HAP-1 (cell line): ENCODE measurements at places on chromosomes 11 and 22.

DNA sequence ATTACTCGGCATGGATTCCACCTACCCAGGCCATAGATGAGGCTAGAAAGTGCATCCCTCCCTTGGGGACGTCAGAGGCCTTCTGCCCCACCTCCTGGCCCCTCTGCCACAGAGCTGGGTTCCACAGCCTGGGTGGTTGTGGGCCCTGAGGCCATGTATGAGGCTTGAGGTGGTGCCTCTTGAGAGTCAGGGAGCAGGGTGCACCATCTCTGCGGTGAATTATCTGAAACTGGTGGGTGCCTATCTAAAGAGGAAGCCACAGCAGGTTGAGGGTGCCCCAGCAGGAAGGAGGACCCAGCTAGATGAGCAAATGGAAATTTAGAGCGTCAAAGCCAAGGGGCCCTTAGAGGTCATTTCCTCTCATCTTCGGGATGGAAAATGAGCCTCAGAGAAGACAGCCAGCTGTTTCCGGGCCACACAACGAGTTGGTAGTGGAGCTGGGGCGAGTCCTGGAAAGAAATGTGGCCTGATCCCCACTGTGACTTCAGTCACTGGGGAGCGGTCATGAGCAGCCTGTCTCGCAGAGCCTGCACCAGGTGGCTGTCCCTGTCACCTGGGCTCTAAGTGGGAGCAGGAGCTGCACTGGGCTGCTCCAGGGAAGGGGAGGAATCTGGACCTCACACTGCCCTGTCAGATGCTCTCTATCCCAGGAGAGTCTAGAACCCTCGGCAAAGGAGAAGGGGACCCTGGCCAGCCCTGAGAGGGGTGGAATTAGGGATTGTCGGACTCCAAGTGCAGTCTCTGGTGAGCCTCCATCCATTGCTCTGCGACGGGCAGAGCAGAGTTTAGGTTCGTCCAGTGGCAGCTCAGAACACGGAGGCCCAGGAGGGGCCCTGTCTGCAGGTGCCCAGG is 7.3 kb downstream of the ADORA2A start:
- no peak for DNase-seq

DNA sequence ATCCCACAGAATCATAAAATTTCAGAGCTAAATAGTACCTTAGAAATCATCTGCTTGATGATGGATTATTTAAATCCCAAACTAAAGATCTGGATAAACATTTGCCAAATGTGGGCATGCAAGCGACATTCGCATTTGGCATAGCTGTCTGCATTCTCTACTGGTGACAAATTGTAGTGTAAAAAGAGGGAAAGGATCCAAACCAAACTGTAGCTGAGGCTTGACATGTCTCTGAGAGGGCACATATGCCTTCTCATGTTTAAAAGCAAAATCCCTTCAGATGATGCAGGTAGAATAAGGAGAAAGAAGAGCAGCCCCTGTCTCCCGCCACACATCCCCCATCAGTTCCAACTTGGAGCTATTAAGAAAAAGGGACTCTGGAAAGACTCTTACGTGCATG is 257.5 kb upstream of the MTNR1B start:
- DNase-seq: no peak

DNA sequence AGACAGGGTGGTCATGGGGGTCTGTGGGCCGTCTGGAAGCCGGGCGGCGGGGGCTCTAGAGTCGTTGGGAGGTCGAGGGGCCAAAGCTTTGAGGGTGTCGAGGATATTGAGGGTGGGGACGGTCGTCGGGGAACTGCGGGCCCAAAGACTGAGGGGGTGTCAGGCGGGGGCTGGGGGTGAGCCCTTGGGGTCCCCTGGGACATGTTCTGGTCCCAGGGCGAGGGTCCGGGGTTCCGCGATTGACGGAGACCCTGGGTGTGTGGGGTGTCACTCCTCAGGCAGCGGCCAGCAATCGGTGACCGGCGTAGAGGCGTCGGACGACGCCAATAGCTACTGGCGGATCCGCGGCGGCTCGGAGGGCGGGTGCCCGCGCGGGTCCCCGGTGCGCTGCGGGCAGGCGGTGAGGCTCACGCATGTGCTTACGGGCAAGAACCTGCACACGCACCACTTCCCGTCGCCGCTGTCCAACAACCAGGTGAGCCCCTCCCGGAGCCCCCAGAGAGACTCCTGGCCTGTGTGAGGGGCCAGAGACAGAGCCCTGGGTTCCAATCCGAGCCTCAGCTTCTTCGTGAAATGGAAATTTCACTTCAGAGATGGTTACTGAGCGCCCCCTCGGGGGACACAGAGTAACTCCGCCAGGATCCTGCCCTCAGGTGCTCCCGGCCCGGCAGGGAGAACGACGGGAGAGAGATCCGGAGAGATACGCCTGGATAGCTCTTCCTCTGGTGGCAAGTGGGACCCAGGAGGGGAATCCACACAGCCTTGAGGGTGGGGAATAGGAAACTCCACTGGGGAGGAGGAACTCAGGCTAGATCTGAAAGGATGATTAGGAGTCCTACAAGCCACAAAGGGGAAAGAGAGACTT is 714 bp downstream of the SDF2L1 start:
- DNase-seq: peak; percentile 85

- no peak for DNase-seq
Observed at GRCh38 chr22:28929197-28929596, 45.8 kb downstream of the ZNRF3 start.

GRCh38 chr11:85086504-85087284 is 540.5 kb downstream of the DLG2 start:
- peak; percentile 92 for DNase-seq

DNA sequence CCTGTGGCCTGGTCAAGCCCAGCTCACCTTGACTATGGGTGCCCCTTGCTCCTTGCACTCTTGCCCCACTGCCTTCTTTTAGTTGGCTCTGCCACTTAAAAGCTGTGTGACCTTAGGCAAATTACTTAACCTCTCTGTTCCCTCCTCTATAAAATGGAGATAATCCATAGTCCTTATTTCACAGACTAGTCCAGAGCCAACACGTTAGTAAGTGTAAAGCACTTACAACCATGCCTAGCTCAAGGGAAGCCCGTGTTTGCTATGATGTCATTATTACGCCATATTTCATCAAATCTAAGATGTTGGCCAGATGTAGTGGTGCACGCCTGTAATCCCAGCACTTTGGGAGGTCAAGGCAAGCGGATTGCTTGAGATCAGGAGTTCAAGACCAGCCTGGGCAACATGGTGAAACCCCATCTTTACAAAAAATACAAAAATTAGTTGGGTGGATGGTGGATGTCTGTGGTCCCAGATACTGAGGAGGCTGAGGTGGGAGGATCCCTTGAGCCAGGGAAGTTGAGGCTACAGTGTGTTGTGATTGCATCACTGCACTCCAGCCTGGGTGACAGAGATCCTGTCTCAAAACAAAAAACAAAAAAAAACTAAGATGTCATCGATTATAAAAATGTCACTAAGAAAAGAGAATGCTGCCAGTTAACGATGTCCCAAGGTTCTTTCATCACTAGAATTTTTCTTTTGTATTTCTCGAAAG is 2.3 kb upstream of the CCDC88B start:
- DNase-seq: no peak

DNA sequence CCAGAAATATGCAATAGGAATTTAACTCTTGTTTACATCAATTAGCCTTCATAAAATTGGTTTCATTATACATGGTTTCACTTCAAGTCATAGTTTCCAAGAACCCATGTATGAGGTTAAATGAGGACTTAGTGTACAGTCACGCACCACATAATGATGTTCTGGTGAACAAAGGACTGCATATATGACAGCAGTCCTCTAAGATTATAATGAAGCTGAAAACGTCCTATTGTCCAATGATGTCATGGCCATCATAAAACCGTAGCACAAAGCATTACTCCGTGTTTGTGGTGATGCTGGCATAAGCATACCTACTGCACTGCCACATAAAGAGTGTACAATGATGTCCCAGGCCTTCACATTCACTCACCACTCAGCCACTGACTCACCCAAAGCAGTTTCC is 31.1 kb downstream of the SMCO4 start:
- DNase-seq: no peak

GRCh38 chr11:115180272-115180671 is 323.9 kb downstream of the CADM1 start:
- no peak for DNase-seq

- DNase-seq: no peak
Observed at GRCh38 chr22:24417901-24418641, 9.3 kb upstream of the ADORA2A start.

- no peak for DNase-seq
Observed at GRCh38 chr22:36384766-36385481, 2.8 kb downstream of the MYH9 start.

- DNase-seq: no peak
Observed at GRCh38 chr11:123517559-123518364, 87.7 kb downstream of the GRAMD1B start.

- no peak for DNase-seq
Observed at GRCh38 chr11:67050139-67050538, 6.5 kb upstream of the RHOD start.

GRCh38 chr11:12287009-12287373 is 90.4 kb upstream of the PARVA start:
- no peak for DNase-seq

DNA sequence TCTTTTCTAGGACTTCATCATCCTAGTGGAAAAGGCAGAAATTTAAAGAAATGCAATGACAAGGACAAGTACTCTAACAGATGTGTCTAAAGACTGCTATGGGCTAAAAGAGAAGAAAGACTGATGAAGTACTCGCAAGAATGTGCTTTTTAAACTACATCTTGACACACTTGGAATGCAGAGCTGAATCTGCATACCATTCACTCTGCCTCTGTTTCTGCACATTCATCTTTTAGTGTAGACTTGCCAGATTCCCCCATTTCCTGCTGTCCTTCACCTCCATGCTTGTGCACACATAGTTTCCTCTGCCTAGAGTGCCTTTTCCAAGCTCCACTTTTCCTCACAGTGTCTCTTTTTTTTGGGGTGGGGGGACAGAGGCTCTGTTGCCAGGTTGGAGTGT is 239.0 kb upstream of the CCDC179 start:
- no peak for DNase-seq

DNA sequence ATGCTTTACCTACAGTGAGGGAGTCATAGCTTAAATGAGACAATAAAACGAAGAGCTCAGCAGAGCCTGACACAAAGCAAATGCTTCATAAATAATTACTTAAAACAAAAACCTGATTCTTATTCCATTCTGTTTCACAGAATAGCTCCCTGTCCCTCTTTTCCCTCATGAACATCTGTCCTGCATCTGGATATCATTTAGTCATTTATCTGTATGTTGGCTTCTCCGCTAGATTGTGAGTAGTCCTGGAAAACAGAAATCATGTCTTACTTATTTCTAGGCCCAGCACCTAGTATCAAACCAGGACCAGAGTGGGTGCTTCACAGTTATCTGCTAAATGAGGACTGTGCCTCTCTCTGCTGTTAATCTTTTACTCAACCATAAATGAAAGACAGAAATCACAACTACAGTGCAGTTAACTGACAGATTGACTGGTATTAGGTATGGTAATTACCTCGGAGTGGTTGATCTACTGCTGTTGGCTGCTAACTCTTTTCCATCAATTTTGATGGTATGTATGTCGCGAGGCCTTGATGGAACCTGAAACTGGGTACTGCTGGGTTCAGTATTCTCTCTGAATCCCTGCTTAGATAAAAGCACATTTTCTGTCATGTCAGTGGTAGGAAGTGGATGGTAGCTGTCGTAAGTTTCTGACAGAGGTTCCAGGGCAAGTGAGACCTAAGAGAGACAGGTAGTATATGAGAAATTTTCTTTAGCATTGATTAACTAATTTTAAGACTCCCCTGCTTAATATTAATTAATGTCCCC is 31.5 kb downstream of the C2CD3 start:
- DNase-seq: no peak

DNA sequence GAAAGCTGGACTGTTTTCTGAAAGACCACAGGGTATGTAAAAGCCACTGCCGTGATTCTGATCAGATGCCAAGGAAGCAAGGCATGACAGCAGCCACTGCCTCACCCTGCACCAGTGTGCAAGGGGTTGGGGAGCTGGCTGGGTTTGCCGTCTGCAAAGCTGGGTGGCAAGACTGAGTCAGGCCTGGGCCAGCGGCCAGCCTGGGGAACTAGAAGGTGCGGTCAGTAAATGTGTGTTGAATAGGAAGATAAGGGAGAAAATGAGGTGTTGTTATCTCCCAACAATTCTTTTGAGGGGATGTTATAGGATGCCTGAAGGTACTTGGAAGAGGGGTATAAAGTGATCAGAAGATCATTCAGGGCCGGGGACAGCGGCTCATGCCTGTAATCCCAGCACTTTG is 8.0 kb downstream of the VSTM5 start:
- DNase-seq: no peak

DNA sequence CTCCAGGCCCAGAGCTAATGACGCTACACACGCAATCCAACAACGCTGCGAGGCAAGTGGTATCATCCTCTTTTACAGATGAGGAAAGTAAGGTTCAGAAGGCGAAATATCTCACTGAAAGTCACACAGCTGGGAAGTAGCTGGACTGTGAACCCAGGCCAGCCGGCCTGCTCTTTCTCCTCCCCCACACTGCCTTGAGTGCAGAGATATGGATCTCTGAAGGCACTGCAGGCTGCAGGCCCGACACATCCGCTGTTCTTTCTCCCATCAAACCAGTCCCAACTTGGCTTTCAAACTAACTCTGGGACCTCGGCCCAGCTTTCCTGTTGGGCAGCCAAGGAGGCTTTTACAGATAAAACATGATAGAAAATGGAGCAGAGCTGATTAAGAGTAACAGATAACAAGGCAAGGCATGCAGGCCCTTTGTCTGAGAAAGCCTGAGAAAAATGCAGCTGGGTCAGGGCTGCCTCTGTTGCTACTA is 64.0 kb upstream of the PTPRJ start:
- DNase-seq: no peak

GRCh38 chr11:11521306-11522002 is 100.4 kb downstream of the GALNT18 start:
- DNase-seq: no peak

DNA sequence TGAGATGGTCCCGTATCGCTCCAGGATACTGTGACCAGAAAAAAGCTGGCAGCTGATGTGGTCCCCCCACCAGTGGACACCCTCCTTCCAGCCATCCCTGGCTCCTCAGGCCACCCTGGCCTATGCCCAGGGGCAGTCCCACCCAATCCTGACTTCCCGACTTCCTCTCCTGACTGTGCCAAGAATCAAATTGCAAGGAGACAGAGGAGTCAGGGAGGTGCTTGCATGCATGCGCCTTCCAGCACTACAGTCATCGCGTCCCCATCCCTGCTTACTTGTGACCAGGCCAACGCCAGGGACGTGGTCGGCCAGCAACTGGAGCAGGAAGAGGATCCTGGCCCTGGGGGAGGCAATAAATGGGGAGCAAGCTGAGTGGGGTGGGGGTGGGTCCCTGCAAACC is 3.6 kb upstream of the FREY1 start:
- no peak for DNase-seq

DNA sequence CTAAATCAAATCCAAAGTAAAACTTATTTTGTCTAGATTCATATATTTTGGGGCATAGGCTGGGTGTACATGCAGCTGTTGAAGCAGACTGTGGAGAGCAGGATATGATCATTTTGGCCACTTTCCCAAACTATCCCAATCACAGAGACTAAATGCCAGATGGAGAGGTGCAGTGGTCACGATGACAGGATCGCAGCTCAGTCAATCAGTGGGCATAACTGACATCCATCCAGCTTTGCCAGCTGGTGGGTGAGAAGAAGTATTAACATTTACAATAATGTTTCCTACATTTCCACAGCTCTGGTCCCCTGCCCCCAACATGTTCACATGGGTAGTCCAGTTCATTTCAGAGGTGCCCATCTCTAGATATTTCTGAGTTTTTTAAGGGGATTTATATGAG is 255.5 kb upstream of the SESN3 start:
- no peak for DNase-seq
